ENCODE measurements at places on chromosomes 7 and 10.

- no peaks in the 10 kb centered on the region for H3K36me3 ChIP-seq
- H3K4me1 ChIP-seq: peaks cover 80% of the 10 kb centered on the region
- peak overlapping the region; percentile 32 for H3K4me3 ChIP-seq
- DNase-seq: no peak
These were observed 23.3 kb downstream of the LRRC20 start for GRCh38 chr10:70359017-70359550.

DNA sequence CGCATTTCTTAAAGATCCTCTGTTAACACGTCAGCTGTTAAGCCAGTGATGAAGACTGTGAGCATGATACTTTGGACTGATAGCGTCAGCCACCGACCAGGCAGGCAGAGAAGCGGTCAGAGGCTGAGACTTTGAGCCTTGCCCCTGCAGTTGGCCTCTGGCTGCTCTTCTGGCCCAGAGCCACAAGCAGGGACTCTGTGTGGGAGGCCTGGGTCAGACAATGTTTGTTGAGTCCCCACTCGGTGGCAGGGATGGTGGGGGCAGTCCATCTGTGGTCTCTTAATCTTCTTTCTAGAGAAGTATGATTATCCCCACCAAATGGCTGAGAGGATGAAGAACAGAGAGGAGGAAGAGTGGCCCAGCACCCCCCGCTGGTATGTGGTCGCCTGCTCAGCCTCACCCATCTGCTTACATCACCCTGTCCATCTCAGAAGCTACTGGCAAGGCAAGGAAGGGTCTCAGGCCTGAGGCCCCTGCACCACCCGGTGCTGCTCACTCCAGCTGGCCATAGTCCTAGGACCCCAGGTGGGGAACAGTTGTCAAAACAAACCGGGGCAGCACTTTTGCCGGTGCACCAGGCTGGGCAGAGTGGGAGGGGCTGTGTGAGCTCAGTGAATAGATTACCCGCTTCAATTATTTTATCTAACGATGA, 202.9 kb downstream of the GRID1 start:
- H3K27me3 ChIP-seq: no peaks in the 10 kb centered on the region
- no peak overlapping the region for H3K4me3 ChIP-seq
- H3K27ac ChIP-seq: no peak overlapping the region
- H3K4me1 ChIP-seq: no peaks in the 10 kb centered on the region

DNA sequence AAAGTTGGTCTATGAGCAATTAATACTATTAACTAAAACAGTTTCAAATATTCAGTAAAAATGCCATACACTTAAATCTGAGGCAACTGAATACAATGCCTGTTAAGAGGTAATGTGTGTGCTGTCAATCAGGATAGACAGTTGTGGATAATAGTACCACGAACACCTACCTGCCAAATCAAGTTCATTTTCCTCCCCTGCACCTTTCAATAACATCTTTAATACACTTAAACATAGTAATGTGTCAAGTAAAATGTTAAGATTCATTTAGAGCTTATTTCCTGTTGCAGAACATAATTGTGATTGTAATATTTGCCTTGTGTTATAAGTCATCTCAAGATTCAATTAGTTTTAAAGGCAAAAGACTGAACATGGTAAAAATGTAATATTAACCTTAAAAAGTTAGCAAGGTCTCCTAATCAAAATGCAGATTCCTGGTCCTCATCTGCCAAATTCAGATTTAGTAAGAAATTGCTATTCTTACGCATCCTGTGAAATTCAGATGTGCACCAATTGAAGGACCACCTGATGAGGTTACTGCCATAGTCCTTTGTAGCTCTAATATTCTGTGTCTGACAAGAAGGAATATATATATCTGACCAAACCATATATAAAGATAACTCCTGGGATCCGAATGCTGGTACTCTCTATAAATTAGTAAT, 37.1 kb downstream of the COL1A2 start:
- H3K4me1 ChIP-seq: no peaks in the 10 kb centered on the region
- H3K27ac ChIP-seq: no peak overlapping the region
- DNase-seq: no peak

DNA sequence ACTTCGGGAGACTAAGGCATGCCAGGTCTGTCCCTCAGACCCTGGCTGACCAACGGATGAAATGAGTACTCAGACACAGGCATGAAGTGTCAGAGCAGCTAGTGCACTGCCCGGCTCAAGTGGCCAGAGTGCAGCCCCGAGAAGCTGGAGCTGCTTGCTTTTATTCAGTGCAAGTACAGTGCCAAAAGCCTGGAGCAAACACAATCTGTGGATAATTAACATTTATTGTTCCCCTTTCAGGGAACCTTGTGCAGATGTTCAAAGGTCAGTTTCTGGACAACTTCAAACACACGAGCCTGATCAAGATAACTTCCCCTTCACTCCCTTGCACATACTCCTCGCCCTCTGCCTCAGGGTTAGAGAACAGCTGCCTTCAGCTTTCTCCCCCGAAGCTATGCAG, 7.9 kb upstream of the ATE1 start:
- peaks cover 11% of the 10 kb centered on the region for H3K27me3 ChIP-seq
- no peaks in the 10 kb centered on the region for H3K4me1 ChIP-seq
- no peak overlapping the region for H3K27ac ChIP-seq

DNA sequence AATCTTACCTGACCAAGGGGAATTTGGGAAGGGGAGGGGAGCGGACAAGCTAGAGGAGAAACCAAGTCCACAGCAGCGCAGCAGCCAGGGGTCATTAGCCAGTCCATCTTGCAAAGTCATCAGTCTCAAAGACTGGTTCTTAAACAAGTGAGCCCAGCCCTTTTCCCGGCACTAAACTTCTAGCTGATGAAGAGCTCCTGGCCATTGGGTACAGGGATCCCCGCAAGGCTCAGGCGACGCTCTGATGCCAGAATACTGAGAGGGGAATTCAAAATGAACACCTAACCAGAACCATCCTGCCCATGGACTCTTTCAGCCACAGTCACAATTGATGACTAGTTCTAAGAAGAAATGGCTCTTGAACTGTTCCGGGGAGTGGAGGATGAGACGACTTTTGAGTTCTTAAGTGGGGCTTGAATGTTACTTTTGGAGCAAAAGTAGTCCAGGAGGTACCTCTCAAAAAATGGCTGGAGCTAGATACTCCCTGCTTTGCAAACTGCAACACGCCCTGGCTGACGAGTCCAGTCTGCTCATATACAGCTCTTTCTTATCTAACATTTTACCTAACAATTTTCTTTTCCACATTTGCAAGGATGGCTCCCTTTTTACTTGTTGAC, 2.5 kb upstream of the TWIST1 start:
- peaks cover 10% of the 10 kb centered on the region for H3K4me1 ChIP-seq
- H3K4me3 ChIP-seq: no peak overlapping the region
- peaks cover 32% of the 10 kb centered on the region for H3K27me3 ChIP-seq
- DNase-seq: no peak
- no peaks in the 10 kb centered on the region for H3K36me3 ChIP-seq
- H3K27ac ChIP-seq: no peak overlapping the region

GRCh38 chr10:7787857-7788638, at the start of the genes ATP5F1C and KIN:
Gene ATP5F1C, plus strand, starts transcription at chr10:7788177. Its CDS starts 31 bp downstream, at chr10:7788208.
Gene KIN, minus strand, starts transcription at chr10:7787993. Its CDS starts 60 bp downstream, at chr10:7787933.
- H3K36me3 ChIP-seq: peaks cover 10% of the 10 kb centered on the region
- DNase-seq: peak; percentile 98
- no peaks in the 10 kb centered on the region for H3K27me3 ChIP-seq
- peaks cover 37% of the 10 kb centered on the region for H3K4me1 ChIP-seq
- no peak within 1 kb of the TSS for H3K4me3 ChIP-seq
- no peak within 1 kb of the TSS for H3K27ac ChIP-seq

- H3K4me3 ChIP-seq: peak overlapping the region; percentile 97
- DNase-seq: peak; percentile 79
- no peaks in the 10 kb centered on the region for H3K36me3 ChIP-seq
- H3K4me1 ChIP-seq: peaks cover 57% of the 10 kb centered on the region
- no peaks in the 10 kb centered on the region for H3K27me3 ChIP-seq
These were observed 732 bp downstream of the FAM53B start for GRCh38 chr10:124743191-124744101.

DNA sequence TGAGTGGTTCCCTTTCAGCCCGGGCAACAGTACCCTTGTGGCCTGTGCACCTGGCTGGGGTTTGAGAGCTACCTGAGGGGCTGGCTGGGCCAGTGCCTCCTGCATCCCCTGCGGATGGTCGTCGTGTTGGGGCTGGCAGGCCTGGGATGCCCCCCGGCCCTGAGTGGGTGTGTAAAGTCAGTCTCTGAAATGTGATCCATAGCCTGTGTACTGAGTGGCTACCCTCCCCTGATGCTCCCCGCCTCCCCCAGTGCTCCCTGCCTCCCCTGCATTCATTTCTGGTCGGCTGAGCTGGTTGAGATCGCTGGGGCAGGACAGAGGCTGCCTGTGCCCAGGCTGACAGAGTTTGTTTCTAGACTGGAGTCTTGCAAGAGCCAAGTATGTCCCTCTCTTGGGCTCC, 9.3 kb downstream of the ZNF316 start:
- no peak overlapping the region for H3K27ac ChIP-seq
- H3K4me1 ChIP-seq: peaks cover 4% of the 10 kb centered on the region
- no peaks in the 10 kb centered on the region for H3K27me3 ChIP-seq
- H3K4me3 ChIP-seq: no peak overlapping the region

DNA sequence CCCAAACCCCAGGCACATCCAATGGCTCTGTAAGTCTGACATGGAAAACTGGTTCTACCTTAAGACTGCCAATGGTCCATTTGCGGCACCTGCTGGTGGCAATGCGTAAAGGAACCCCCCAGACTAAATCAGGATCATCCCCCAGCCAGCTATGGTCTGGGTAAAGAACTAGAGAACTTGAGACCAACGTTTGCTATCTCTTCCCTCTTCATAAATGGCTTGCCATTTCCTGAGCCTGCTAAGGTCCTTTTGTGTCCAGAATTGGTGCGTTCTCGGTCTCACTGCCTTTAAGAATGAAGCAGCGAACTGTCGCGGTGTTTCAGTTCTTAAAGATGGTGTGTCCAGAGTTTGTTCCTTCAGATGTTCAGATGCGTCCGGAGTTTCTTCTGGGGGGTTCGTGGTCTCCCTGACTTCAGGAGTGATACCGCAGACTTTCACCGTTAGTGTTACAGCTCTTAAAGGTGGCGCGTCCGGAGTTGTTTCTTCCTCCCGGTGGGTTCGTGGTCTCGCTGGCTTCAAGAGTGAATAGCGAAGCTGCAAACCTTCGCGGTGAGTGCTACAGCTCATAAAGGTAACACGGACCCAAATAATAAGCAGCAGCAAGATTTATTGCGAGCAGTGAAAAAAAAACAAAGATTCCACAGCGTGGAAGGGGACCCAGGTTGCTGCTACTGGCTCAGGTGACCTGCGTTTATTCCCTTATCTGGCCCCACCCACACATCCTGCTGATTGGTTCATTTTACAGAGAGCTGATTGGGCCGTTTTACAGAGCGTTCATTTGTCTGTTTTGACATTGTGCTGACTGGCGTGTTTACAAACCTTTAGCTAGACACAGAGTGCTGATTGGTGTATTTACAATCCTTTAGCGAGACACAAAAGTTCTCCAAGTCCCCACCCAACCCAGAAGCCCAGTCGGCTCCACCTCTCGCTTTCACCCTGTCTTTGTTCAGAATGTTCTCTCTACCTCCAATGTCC, 95.4 kb downstream of the ELMO1 start:
- H3K27ac ChIP-seq: peak overlapping the region; percentile 40
- H3K4me1 ChIP-seq: peaks cover 42% of the 10 kb centered on the region
- DNase-seq: peak; percentile 70
- H3K27me3 ChIP-seq: peaks cover 32% of the 10 kb centered on the region
- H3K36me3 ChIP-seq: no peaks in the 10 kb centered on the region

- no peak overlapping the region for H3K27ac ChIP-seq
- no peaks in the 10 kb centered on the region for H3K27me3 ChIP-seq
- H3K4me1 ChIP-seq: peaks cover 25% of the 10 kb centered on the region
- no peak overlapping the region for H3K4me3 ChIP-seq
- DNase-seq: no peak
These were observed 9.2 kb upstream of the FAS start for GRCh38 chr10:88981435-88981834.

DNA sequence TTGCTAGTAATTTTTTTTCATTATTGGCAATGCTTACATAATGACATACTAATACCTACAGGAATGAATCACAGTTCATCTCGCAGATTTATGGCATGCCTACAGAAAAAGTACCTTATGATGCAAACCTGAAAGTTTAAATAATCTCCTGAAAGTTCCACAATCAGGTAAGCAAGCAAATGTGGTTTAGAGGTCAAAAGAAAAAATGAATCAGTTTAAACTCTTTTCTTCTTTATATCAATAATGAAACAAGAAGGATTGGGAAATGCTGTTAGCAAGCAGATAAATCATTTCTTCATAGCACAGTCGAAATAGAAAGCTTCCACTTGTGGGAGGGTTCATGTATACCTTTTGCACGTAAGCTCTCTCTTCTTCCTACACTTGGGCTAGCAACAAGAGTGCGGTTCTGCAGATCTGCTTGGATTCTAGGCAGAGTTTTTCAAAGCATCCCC, 53.7 kb upstream of the MTPN start:
- H3K36me3 ChIP-seq: peaks cover 6% of the 10 kb centered on the region
- no peak overlapping the region for H3K27ac ChIP-seq
- no peaks in the 10 kb centered on the region for H3K4me1 ChIP-seq
- DNase-seq: no peak
- peak overlapping the region; percentile 28 for H3K4me3 ChIP-seq

DNA sequence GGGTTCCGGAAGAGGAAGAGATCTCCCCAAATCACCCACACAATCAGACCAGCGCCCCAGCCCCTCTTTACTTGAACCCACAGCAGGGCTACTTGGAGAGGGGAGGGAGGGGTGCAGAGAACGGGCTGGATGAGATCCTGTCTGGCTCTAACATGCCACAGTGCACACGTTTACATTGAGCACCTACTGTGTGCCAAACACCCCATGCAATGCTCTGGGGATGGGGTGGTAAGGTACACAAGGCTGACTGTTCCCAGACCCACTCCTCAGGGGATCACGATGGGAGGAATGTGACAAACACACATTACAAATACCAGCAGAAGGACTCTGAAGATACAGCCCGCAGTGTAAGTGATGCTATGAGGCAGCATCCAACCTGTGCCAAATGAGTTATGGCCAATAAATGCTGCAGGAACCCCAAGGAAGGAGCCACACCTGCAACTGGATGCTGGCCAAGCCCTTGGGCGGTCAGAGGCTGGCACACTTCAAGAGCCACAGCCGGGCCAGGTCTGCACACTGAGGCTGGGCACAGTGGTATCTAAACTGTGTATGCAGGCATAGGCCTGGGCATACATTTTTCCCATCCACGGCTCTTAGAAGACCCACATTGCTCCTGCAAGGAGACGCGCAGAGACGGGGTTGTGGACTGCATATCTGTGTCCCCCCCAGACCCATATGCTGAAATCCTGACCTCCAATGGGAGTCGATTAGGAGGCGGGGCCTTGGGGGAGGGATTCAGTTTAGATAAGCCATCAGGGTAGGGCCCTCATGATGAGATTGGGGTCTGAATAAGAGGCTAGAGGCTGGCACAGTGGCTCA, 6.4 kb downstream of the SPOCK2 start:
- no peaks in the 10 kb centered on the region for H3K36me3 ChIP-seq
- H3K27me3 ChIP-seq: no peaks in the 10 kb centered on the region
- no peak overlapping the region for H3K4me3 ChIP-seq
- peaks cover 59% of the 10 kb centered on the region for H3K4me1 ChIP-seq
- no peak for DNase-seq
- peak overlapping the region; percentile 79 for H3K27ac ChIP-seq
